ENCODE measurements at places on chromosomes 5 and 9.

DNA sequence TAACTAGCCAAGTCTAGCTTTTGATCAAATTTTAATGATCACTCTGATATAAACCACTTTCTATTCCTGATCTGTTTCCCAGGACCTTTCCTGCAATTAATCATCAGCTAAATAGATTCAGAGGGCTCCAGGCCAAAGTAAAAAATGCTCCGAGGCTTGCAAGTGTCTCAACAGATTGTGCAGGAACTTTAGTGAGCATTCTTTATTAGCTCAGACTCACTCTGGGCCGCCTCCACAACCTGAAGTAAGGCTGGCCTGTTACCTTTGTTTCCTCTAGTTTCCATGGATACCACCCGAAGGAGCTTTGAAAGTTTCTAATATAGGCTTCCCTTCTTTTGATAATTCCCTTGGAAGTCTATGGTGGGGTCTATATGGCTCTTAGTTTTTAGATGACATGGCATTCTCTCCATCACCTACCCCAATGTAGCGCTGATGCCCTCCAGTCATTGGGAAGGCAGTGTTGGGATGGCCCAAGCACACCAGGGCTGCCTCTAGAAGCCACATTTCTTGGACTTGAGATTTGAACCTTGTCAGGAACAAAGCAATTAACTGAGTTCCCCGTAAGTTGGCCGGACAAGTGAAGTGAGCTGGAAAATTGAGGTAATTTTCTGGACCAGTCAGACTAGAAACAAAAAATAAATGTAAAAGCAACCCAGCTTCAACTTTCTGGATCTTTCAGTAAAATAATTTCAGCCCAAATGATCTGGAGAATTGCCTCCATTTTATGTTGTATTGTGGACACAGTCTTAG is 97.6 kb upstream of the LHFPL2 start:
- no peak for DNase-seq

DNA sequence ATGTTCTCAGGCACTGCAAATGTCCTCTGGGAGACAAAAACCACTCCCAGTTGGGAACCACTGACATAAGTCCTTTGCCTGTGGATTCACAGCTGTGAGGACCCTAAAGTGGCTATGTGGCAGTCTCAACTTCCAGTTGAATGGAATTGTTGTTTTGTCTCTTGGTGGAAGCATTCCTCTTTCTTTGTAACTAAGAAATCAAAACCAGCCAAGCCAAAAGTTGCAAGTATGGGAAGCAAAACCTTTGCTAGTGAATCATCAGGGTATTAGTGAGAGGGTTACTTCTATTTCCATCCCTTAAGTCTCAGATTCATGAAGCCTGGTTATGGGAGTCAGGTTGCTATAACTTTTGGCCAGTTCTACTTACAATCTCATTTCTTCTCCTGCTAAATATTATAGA is 49.8 kb upstream of the RPS23 start:
- DNase-seq = no peak

DNA sequence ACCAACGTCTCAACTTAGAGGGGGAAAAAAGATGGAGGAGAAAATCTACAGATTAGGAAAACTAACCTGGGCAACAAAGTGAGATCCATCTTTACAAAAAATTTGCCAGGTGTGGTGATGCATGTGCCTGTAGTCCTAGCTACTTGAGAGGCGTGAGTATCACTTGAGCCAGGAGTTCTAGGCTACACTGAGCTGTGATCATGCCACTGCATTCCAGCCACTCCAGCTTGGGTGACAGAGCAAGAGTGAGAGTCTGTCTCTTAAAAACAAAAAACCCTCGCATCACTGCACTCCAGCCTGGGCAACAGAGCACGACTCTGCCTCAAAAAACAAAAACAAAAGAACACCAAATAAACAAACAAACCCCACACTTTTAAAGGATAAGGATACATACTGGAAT is 98.1 kb upstream of the NR5A1 start:
- no peak for DNase-seq

- DNase-seq = no peak
Observed at GRCh38 chr9:104944871-104945270, 16.9 kb upstream of the ABCA1 start.

DNA sequence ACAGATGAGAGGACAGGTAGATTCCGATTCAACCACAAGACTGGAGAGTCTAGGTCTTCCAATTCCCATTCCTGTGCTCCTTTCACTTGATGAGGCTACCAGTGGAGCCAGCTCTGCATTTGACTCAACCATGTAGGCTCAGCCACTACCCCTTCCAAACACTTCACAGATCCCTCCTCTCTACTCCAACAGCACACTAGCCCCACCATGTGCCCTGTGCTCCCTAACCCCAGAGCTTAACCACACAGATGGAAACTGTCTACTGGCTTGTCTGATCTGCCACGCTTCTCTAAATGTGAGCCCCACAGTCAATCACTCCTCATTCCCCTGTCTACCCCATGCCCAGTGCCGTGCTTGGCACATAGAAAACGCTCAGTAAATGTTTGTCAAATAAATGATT is 508.2 kb downstream of the CDK5RAP2 start:
- DNase-seq = no peak

- no peak for DNase-seq
Observed at GRCh38 chr5:153594785-153595184, 104.3 kb downstream of the GRIA1 start.

DNA sequence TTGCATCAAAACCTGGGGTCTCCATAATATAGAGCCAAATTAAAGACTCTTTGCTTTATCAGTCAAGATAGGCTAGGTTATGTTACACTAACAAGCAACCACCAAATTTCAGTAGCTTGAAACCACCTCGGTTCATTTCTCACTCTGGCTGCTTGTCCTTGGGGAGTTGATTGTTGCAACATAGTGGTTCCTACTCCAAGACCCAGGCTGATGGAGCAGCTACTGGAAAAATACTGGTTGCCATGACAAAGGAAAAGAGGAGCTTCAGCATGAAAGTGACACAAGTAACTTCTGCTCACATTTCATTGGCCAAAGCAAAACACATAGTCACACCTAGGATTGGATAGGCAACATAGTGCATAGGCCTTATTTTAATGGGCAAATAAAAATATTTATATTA is 18.5 kb upstream of the RCL1 start:
- DNase-seq = no peak

- DNase-seq = no peak
Observed at GRCh38 chr5:126583761-126584160, 11.3 kb downstream of the ALDH7A1 start.

DNA sequence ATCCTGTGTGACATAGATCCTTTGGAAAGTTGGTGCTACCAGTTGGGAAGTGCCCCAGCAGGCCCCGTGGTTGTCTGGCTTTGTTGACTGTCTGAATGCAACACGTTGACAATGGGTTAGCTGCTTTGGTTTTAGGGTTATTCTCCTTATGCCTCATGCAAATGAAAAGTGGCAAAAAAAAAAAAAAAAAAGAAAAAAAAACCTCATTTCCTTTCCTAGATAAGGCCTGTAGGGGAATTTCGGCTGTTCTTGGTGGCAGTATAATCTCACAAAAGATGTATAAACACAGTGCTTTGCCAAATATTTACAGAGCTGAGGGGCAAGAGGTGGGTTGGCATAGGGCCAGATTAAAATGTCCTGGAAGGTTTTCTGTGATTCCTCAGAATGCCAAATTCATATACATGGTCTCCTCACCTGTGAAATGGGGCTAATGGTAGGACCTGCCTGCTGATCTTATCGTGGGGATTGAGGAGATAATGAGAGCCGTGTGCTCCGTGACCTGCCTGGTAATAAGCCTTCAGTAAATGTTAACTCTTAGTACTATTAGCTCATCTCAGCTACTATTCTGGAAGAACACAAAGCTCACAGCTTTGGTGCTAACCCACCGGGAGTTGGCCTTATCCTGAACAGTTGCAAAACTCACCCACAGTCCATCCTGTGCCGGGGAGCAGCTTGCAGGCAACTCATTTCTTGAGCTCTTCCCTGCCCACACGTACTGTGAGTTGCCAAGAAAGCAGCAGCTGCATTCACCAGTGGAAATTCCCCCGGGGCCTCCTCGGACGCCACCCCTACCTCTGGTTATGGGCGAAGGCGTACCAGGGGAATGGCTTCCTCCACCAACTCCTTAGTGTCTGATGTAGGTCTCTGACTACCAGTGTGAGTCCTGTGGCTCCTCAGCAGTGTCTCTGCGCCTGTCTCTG is 220.3 kb downstream of the NR3C1 start:
- peak; percentile 56 for DNase-seq

DNA sequence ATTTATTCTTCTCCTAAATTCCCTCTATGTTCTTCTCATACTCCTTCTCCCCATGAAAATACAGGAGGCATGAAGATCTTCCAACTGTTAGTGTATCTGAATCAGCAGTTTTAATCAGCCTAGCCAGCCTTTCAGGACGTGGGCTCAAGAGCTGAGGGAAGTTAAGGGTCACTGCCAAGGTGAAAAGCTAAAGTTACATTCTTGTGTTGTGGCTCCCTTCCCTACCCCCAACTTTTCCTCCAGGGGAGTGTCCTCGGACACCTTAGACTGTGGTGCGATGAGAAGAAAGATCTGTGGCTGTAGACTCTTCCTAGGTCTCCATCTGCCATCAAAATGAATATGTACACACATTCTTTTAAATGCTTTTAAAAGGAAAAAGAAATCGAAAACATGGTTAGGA is 4.2 kb downstream of the DMRT3 start:
- no peak for DNase-seq

DNA sequence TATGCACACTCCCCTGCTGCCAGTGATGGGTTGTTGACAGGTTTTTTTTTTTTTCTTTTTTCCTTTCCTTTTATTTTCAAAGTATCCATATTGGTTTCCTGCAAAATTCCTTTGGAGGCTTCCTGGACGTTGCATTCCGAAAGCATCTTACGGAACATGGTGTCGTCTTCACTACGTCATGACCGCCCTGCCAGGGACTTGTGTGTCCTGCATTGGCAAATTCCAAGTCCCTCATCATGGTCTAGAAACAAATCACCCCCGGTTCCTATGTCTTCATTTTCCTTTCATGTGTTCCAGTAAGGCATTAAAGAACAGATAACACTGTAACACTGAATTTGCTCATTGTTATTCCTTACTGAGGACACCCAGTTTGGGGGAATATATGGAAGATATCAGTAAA is 35.0 kb upstream of the ADAMTSL1 start:
- DNase-seq = no peak

- no peak for DNase-seq
Observed at GRCh38 chr9:86687788-86688187, 259.5 kb downstream of the GAS1 start.

- no peak for DNase-seq
Observed at GRCh38 chr5:180718810-180719453, 20.9 kb downstream of the OR2Y1 start.

- DNase-seq = no peak
Observed at GRCh38 chr5:94901191-94901979, 282.9 kb downstream of the SLF1 start.

- no peak for DNase-seq
Observed at GRCh38 chr5:135814812-135815211, 19.7 kb upstream of the SLC25A48 start.

- DNase-seq = no peak
Observed at GRCh38 chr9:98318834-98319478, 63.5 kb upstream of the TBC1D2 start.

DNA sequence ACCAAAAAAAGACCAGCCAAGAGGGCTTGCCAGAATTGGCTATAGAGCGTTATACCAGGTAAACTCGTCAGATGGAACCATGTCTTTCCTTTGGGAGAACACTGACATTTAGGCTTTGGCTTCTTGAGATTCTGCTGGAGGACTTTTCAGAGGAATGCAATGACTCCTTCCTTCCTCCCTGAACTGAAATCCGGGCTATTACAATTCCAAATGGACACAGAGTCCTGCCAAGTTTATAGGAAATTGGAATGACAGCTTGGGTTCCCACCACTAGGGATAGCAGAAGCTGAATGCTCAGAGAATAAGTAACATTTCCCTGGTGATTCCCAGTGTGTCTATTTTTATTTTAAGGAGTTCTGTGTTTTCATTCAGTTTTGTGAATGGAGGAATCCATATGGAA is 143.0 kb downstream of the FGF1 start:
- DNase-seq = no peak

DNA sequence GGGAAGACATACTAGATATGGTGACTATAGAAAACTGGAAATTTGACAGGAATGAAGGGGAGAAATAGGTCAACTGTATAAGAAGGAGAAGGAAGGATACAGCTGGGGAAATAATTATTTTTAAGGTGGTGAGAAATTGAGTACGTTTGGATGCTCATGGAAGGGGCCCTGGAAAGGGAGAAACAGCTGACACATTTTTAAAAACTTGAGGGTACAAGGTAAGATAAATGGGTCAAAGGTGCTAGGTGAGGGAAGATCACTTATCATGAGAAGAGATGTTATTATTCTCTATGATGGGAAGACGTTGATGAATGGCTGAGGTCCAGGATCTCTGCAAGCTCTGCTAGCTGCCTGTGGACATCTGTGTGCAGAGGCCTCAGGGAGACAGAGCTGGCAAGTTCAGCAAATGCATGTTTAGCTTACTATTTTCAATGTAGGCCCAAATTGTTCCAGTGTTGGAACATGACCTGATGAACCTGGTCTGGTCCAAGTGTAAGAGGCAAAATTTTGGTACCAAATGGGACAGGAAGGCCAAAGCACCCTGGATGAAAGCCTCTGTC is 181.7 kb downstream of the MTRR start:
- no peak for DNase-seq

DNA sequence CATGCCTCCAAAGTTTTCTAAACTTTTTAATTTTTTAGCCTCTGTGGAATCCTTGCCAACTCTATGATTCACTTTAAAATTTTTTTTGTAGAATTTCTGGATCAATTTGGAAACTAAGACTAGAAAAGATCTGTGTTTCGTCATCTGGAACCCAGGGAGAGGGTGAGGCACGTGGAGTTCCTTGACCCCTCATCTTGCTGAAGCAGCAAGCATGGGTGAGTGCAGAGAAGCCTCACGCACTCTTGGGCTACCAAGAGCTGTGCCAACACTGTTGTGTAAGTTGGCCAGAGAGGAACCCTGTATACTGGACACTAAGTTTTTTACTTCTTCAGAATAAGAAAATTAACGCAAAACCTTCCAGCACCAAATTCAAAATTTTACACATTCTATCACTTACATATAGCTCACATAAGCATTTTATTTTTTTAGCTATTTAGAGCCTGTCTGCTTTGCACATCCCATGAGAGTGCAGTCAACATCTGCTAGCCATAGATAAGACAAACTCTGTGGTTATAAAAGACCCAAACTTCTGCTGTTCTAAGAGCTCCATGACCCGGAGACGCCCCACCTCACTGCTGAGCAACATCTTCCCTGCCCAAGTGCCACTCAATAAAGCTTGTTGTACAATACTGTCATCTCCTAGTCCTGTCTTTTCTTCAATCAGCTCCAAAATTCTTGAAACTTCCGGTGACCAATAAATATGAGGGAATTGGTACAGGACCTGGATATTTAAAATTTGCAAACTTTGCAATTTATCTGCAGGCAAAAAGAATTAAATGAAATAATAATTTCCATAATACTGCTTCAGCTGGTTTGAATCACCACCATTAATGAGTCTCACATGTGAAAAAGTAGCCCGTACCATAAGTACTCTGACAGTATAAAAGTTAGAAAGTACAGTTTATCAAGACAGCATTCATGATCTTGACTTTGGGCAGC is 69.7 kb upstream of the ADCY2 start:
- DNase-seq = no peak

All from stimulated activated CD8-positive, alpha-beta memory T cell treated with anti-CD3 and anti-CD28 coated beads, Interleukin-2, amount 100 ng/mL, for 48 hours (primary cell).